COLO829 (cell line): ENCODE measurements at places on chromosomes 13 and 19.

DNA sequence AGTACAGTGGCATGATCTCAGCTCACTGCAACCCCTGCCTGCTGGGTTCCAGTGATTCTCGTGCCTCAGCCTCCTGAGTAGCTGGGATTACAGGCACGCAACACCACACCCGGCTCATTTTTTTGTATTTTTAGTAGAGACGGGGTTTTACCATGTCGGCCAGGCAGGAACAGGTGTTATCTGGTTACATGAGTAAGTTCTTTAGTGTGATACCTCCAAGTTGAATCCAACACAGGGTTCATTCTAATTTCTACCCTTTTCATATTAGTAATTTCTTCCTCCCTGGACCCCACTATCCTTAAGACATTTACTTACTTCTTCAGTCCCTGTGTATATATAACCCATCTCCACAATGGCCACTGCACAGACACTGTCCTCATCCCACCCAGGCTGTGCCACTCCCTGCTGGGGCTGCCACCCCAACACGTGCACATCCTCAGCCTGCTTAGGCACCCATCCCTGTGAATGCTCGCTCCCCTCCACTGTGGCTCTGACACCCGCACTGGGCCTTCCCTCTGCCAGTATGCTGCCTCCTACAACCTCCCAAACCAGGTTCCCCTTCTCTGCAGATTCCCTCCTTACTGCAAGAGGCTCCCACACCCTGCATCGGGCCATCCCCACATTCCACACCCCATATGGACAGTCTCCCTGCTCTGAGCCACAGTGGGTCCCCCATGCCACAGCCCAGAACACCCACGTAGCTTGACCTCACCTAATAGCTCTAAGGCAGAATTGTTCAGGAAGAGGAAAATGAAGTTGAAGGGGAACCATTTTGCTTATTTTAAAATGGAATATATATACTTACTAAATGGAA lies 147.1 kb downstream of the TBC1D4 start:
- no peak for DNase-seq

- DNase-seq, result no peak
These were observed 2.7 kb downstream of the SYDE1 start for GRCh38 chr19:15109768-15110417.

DNA sequence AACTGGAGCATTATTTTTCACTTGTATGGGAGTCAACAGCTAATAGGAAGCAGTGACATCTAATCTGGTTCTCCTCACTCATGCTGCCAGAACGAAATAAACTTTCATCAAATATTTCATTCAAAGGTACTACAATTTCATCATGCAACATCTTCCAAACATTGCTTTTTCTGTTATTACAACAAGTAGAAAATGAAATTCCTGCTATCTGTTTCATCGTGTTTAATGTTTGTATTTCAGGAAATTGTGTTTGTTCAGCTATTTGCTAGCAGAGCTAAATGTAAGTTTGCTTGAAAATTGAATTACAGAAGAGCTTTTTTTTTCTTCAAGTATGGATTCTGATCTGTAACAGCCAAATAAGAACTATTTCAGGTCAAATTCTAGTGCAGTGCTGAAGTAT lies 90.1 kb downstream of the SLITRK6 start:
- DNase-seq, result no peak

GRCh38 chr13:113937527-113938180 lies 36.2 kb downstream of the C13orf46 start:
- no peak for DNase-seq

- DNase-seq, result no peak
These were observed 177.3 kb upstream of the KL start for GRCh38 chr13:32838945-32839344.

DNA sequence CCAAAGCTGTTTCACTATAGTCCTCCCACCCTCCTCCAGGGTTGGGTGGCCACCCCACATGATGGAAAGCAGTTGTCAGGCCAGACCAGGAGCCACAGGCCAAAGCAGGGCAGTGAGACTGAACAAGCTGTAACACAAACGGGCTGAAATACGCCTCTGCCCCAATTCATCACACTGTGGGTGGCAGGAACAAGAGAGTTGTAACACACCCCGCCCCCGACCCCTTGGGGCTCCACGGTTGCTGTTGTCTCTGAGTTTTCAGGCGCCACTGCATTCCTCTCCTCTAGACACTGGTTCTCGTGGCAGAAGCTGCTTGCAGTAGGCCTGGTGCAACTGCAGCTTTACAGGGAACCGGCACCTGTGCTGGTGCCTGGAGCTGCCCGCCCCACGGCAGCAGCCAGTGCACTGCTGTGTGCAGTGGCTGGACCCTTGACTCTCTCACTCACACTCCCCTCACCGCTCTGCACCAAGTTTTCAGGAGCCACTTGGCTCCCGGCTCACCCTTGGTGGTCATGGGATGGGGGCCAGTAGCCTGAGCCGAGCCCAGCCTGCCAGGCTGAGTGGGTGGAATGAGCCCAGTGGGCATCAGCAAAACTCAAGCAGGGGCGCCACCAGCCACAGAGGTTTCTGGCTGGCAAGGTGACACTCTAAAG lies 1314.5 kb upstream of the MIR17HG start:
- DNase-seq, result no peak

DNA sequence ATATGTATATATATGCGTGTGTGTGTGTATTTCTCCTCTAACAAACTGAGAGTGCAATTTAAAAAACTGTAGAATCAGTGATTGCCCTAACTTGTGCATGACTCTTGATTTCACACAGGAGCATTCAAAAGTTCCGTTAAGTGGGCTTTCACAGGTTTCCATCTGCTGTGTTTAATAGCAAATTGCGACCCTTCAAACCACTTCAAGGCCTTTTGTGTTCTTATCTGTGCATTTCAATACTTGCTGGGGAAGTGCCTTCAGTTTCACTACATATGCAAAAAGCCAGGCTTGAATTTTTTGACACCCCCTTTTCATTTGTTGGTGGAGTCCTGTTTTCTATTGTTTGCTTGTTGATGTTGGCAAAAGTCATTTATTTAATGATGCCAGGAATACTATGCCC lies 158.0 kb downstream of the TM9SF2 start:
- no peak for DNase-seq

DNA sequence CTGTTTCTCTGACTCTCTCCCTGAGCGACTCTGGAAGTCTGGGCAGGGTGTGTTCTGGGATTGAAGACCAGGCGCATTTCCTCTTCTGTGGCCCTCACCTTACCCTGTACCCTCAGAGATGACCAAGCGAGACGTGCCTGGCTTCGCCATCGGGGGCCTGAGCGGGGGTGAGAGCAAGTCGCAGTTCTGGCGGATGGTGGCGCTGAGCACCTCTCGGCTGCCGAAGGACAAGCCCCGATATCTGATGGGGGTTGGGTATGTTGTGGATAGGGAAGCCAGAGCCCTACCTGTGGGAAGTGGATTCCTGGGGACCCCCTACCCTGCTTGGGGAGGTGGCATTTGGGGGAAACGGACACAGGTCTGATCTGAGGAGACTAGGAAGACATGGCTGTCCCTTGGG lies 5.8 kb upstream of the DNM2 start:
- DNase-seq, result no peak

- no peak for DNase-seq
These were observed 98.2 kb upstream of the SERP2 start for GRCh38 chr13:44275381-44275780.

- DNase-seq, result no peak
These were observed 13.8 kb upstream of the ZNF724 start for GRCh38 chr19:23263870-23264590.

GRCh38 chr13:46168341-46168740 lies 13.6 kb downstream of the LCP1 start:
- peak; percentile 23 for DNase-seq

GRCh38 chr19:7904074-7905020 lies 670 bp downstream of the MAP2K7 start:
- peak; percentile 7 for DNase-seq

DNA sequence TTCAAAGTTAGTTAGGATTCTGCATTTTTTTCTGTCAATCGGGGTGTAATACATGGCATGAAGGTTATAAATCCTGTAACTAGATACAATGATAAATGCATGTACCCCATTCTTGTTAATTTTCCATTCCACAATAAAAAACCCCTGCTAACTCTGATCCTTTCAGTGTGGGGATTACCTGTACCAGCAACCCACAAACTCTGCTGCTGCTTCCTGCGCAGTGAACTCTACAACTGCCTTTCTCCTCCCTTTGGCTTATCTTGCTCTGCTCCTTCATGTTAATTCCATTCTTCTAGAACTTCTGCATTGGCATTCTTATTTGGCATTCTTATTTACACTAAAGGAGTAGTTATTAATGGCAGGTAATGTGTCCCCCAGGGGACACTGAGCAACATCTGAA lies 273.1 kb downstream of the KLF12 start:
- DNase-seq, result no peak

GRCh38 chr13:73198991-73199411 lies 140.2 kb downstream of the KLF5 start:
- DNase-seq, result no peak

DNA sequence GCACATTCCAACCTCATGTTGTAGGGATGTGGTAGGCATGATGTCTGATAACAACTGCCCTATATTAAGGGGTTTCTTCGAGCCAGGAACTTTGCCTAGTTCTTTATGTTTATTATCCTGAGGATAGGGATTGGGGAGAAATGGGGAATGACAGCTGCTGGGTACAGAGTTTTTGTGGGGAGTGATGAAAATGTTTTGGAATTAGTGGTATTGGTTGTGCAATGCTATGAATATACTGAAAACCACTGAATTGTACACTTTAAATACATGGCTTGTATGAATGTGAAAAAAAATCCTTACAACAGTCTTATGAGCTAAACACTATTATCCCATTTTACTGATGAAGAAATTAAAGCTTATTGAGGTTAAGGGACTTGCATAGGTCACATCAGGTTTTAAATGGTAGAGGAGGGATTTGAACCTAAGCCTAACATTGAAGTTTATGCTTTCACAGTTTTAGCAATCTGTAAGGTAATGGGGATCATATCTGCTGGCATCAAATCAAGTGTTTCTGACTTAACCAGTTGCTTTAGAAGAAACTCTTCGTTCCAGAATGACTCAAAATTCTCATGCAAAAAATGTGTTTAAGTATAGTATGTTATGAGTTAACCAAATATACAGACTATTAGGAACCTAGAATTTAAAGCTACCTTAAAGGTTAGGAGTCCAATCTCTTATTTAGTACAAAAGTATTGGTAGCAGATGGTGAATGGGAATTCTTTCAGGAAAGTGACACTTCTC lies 61.4 kb downstream of the ERCC5 start:
- no peak for DNase-seq

DNA sequence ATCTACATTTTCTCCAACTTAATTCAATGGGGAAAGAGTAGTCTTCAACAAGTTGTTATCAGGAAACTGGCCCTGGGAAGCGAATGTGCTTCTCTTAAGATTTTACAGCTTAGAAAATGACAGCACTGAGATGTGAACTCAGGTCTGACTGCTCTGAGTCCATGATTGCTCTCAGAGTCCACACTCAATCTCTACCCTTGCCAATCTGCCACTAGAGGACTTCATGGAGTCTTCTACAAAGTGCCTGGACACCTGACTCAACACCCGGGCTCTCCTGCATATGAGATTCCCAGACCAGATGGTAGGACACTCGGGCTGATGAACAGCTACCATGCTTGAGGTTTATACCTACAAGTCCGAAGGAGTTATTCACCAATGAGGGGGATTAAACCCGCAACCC lies 74.8 kb downstream of the ABCC4 start:
- DNase-seq, result no peak
